Astrocyte of the hippocampus (primary cell): ENCODE measurements at places on chromosomes 5 and 9.

- DNase-seq, result no peak
Measured at GRCh38 chr9:128396970-128397613, 23.6 kb upstream of the CERCAM start.

DNA sequence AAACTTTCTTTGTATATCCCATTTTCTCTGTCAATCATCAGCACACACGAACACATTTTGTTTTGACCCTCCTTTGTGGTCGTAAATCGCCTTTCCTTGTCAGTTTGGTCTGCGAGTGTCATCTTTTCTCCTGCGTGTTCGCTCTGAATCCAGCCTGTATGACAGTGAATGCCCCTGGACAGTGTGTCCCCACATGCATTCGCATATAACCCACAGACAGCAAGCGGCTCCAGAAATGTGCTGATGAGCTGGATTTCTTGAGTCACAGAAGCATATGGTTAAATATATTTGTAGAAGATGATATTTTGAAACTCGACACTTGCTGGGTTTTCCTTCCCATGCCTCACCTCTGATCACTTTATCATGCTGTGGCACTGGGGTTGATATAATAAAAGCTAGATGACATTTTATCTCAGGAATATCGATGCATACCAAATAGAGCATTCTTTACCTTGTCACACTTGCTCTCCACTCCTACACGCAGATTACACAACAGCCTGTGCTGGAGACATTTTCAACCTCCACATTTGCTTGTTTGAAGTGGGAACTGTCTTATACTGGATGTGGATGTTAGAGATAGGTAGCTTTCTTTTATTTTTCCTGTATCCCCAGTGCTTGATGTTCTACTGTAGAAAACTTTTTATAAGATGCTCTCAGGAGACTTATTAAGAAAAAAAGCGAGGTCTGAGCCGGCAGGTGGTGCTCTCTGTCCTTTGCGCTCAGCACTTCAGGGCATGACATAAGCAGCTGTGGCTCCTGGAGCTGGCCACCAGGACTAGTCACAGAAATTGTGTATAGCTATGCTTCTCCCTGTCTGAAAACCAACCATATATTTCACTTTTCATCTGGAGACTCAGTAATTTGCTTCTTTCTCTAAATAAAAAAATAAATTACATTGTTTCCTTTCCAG is 215.1 kb downstream of the SH3GL2 start:
- no peak for DNase-seq

GRCh38 chr9:6224393-6225154 is 9.0 kb downstream of the IL33 start:
- DNase-seq, result peak; percentile 59

- DNase-seq, result no peak
Measured at GRCh38 chr9:35652829-35653209, 2.1 kb upstream of the SIT1 start.

GRCh38 chr5:77972469-77973252 is 196.5 kb upstream of the TBCA start:
- peak; percentile 43 for DNase-seq

GRCh38 chr9:85859765-85860164 is 81.2 kb upstream of the NAA35 start:
- DNase-seq, result no peak

DNA sequence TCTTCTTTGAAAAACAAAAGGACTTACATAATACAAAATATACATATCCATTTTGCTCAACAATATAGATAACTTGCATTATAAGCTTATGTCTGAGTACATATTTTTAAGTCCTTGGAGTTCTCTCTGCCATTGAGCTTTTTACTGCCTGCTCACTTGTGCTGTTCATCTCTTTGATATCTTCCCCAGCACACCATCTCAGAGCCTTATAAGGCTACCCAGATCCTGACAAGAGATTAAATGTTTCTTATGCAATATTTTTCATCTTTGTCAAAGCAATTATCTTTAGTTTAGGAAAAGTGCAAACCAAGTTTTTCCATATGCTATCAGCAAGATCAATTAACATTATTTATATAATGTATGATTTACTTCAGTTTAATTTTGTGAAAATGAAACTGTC is 60.7 kb upstream of the ITGA1 start:
- DNase-seq, result no peak

GRCh38 chr9:81635521-81636254 is 53.7 kb downstream of the TLE1 start:
- DNase-seq, result no peak

DNA sequence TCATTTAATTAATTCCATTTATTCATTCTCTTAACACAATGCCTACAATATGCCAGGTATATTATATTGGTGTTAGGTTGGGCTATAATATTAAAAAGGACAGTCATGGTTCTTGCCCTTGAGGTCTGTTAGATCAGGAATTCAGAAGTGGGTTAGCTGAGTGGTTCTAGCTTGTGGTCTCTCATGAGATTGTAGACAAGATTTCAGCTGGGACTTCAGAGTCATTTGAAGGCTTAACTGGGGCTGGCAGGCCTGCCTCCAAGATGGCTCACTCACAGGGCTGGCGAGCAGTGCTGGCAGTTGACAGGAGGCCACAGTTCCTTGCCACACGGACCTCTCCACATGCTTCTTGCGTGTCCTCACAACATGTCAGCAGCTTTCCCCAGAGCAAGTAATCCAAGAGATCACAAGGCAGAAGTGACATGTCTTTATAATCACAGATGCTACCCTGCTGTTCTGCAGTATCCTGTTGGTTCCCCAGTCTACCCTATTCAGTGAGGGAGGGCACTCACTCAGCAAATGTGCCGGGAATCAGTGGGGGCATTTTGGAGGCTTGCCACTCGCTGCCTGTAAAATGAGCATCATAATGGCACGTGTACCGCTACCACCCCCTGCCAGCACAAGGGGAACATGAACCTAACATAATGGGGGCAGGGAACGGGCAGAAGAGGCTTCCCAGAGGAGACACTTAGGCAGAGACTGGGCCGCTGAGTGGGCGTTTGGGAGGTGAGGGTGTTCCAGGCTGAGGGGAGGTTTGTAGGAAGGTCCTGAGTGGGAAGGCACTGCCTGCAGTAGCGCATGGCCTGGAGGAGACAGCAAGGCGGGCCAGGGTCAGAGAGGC is 70.0 kb downstream of the EXOSC2 start:
- no peak for DNase-seq

- peak; percentile 7 for DNase-seq
Measured at GRCh38 chr9:112970939-112971338, 41.1 kb downstream of the ZNF883 start.

GRCh38 chr5:18740301-18740700 is 1106.0 kb downstream of the TAF11L14 start:
- DNase-seq, result no peak

DNA sequence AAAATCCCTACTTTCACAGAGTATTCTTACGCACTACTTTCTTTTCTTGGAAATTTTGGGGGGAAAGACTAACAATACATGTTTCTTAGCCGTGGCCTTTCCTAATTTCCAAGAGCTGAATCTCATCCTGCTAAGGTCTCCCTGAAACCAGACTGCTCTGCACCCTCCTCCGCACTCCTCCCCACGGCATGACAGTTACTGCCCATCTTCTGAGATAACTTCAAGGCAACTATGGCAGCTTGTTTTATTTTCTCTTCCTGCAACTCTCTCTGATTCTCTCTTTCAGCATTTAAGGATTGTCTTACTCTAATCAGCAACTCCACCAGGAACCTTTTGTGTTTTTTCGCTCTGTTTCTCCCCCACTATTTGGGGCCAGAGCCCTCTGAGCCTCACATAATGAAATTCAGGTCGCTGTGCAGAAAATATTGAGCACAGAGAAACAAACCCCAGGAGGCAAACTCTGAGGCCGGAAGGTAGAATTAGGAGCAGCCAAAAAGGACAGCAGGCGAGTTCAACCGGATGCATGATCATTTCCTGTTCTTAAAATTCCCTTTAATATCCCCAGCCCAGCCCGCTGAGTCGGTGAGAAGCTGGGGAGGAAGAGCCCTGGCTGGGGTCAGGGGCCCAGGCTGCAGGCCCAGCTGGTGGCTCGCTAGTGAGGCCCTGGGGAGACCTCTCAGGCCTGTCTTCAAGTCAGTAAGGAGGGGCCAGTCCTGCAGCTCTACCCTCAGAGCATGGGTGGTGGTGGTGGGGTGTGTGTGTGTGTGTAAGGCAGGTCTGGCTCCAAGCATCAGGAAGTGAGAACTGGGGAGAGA is 213.6 kb upstream of the S1PR3 start:
- peak; percentile 25 for DNase-seq

DNA sequence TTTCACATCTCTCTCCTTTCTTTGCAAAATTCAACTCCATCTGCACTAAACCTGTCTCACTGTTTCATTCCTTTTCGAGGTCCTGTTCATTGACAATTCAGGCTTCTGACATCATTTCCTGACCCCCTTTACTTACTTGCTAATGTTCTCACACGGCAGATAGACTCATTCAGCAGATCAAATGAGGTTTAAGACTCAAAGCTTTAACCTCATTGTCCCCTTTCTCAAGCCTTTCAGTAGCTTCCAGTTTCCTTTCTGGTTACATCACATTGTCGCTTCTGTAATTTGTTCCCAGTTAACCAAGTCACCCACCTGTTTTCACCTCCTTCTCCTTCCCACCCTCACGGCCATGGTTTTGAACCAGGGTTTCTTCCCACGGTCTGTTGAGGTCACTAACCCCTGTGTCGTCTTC is 143.4 kb upstream of the OTULINL start:
- DNase-seq, result no peak

GRCh38 chr9:81979196-81979595 is 9.4 kb upstream of the SPATA31D1 start:
- DNase-seq, result no peak

- DNase-seq, result peak; percentile 31
Measured at GRCh38 chr5:79621056-79621455, 8.8 kb downstream of the TENT2 start.

- DNase-seq, result peak; percentile 73
Measured at GRCh38 chr9:110255463-110256379, 586 bp downstream of the TXN start.

DNA sequence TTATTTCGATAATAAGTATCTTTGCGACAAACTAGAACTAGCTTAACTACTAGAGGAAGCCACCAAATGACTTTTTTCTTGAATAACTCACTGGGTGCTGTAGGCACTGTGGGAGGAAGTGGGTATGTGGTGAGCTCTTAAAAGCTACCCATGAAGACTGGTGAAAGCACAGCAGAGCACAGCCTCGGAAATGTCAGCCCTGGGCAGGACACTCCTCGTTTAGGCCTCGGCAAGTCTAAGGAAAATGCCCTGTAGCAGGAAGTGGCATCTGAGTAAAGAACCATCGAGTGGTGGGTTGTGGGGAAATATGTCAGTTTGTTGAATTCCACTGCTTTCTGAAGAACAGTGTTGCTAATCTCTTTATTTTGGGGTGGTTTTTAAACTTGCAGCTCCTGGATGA is 44.0 kb upstream of the NCS1 start:
- DNase-seq, result peak; percentile 35

GRCh38 chr5:15728811-15729210 is 228.8 kb downstream of the FBXL7 start:
- no peak for DNase-seq

DNA sequence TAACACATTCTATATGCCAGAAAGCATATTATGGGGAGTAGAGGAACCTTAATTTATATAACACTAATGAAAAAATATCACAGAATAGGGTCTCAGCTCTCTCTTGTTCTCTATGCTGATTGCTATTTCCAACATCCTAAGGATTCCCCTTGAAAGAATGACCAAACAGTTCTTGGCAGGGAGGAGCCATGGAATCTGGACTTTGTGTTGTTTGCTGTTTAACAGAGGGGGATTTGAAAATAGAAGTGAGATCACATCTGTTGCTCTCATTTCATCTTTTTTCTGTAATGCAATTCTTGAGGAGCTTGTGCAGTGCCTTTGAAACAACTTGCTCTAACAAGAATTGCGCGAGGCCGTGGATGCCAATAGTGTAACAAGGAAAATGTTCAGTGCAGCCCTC is 755.3 kb downstream of the TLE1 start:
- DNase-seq, result no peak

- DNase-seq, result no peak
Measured at GRCh38 chr5:137575211-137575610, 76.1 kb upstream of the SPOCK1 start.

DNA sequence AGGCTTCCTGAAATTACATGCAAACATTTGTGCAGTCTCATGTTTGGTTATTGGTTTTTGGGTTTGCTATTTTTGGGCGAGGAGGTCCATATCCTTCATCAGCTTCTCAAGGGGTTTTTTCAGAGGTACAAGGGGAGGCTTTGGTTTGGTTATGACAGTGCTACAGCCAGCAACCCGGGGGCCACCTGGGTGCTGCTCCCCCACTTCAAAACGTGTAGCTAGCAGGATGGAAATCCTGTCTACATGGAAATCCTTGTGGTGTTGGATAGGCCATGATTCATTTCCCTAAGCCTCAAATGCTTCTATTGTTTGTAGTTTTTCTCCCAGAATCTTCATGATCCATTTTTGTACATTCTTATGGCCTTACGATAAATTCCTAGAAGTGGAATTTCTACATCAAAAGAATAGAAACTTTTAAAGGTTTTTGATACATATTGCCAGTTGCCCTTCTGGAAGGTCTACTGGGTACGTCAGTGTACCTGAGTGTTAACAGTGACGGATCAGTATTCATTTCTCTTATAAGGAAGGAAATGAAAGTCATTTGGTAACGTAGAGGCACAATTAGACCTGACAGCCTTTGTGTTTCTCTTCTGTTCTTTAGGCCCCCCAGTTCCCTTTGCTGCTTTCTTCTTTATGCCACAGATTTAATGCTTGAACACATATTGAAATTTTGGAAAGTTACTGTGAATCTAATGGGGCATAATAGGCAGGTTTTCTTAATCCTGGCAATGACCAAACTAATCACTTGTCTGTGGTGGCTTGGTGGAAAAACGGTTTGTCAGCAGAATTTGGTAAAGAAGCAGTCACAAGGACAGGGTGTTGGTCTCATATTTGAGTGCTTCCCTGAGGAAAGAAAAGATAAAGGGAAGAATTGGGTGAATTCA is 69.7 kb upstream of the ABL1 start:
- peak; percentile 31 for DNase-seq

- DNase-seq, result no peak
Measured at GRCh38 chr5:43193894-43194265, 1.9 kb downstream of the NIM1K start.

- peak; percentile 24 for DNase-seq
Measured at GRCh38 chr9:125750627-125751011, 3.4 kb downstream of the PBX3 start.

DNA sequence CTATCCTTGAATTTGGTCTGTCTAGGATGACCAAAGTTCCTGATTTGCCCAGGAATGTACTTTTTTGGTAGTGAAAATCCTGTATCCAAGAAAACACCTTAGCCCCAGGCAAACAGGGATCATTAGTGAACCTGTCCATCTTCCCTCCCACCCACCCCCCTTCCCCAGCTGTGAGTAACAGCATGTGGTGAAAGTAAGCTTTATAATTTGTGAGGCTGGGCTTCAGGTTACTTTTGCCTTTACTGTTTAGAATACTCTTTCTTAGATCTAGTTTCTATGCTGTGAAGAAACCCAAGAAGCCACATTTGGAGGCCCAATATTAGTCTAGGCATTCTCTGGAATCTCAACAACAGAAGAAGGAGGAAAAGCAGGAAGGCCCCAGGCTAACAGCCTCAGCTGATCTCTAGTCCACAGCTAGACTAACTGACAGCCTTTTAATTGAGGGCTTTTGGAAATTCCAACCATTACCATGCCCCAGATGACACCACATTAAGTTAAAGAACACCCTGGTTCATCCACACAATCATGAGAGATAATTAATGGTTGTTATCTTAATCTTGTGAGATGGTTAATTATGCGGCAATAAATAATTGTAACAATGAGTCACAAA is 703.0 kb upstream of the NUDT12 start:
- peak; percentile 3 for DNase-seq
